ENCODE measurements at places on chromosomes 12 and 14. TPM values are rescaled to one million over a fixed set of nuclear protein-coding genes. Genes with fewer than 3 reads are reported as not detected.

TCL1A gene
- polyA plus RNA-seq: 4.9 TPM

OAS2 gene
- polyA plus RNA-seq: 44.7 TPM

COCH gene
- 189 TPM for polyA plus RNA-seq

STAT2 gene
- polyA plus RNA-seq: 87.7 TPM

MIP gene
- polyA plus RNA-seq: not detected

Data from IgD-negative memory B cell (primary cell).